ENCODE measurements at places on chromosomes 6 and 20.
A peak's percentile ranks its signal among the peaks of the same experiment; 100 is the strongest.

DNA sequence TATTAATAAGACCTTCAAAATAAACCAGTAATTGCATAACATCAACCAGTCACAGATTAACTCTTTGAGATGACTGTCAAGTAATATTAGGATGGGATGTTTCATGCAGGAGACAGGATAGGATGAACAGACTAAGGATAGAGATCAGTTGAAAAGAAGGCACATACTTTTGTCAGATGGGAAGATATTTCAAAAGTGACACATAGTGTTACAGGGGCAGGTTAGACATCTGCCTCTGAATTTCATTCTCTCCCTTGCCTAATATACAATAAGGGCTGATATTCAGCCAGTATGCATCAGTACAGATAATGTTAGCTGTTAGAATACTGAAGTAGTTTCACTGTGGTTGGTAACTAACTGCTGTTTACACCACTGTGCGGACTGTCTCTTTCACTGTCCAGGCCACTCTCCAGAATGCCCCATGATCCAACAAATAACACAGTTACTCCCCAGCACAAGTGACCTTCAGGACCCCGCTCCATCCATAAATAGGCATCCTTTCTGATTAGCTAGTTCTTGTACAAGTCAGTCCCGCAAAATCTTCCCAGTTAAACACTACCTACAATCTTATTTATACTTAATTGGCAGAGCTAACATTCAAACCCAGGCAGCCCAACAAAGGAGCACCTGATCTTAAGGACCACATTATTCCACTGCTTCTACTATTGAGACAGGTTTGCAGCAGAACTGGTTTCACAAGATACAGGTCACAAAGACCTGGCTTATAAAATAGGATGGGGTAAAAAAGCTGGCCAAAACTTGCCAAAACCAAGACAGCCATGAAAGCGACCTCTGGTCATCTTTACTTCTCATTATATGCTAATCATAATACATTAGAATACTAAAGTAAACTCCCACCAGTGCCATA, 21.9 kb upstream of the PLN start:
- DNase-seq = no peak

- peak; percentile 77 for DNase-seq
Observed at GRCh38 chr6:34055223-34055933, 90.5 kb downstream of the GRM4 start.

DNA sequence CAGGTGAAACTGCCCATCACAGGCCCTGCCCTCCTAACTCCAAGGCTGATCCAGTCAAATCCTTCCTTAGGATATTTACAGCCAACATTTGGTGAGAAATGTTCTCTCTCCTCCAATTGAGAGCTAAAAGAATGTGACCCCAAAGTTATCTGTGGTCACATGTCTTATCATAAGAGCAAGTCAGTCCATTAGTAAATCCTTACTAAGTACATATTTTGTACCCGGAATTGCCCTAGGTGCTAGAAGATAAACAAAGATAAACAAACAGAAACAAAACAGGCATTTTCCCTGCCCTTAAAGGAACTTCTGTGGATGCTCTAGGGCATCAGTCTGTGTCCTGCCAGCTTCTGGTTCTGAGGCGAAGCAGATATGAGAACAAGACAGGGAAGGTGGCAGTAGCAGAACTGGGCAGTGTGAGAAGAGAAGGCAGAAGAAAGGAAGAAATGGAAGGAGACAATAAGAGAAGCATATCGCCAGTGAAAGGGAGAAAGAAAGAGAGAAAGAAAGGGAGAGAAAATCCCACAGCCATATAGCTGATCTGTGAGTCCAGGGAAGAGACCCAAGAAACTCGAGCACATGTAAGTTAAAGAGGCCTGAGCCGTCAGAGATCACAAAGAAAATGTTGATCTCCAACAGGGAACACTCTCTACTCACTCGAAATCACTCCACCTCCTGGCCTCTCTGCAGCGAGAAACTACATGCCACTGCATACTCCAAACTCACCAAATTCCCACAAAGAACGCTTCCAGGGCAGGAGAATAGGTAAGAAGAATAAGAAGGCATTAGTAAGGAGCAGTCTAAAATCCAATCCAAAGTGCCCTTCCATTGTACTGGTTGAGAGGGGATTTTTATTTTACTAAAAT, 41.7 kb downstream of the CDK5RAP1 start:
- DNase-seq = no peak

- DNase-seq = no peak
Observed at GRCh38 chr6:39861663-39862062, 69.5 kb downstream of the DAAM2 start.

DNA sequence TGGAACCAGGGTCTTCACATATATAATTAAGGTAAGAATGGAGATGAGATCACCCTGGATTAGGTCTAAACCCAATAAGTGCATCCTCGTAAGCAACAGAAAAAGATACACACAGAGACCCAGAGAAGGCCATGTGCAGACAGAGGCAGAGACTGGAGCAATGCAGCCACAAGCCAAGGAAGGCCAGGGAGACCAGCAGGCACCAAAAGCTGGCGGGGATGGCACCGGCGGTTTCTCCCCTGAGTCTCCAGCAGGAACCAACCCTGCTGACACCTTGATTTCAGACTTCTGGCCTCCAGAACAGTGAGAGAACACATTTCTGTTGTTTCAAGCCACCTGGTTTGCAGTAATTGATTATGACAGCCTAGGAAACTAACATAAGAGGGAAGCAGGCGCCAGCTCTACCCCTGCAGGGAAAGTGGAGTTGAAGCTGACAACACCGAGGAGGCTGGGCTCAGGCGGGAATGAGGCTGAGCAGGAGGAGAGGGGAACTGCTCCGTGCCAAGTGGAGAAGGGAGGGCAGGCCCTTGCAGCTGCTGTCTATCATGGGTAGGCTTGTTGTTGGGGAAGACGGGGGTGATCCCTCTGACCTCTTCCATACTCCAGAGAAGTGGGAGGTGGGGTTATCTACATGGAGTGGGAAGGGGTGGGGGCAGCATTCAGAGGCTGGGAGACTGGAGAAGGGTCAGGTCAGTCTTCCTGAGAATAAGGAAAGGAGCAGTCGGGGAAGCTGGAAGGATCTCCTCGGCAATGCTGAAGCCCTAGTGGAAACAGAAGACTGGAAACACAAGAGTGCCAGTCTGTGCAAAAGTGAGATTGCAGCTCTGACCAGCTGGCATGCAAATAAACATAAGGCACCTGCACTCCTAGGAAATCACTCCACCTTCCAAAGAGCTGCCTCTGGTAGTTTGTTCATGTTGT, 72.7 kb downstream of the NFATC2 start:
- no peak for DNase-seq

DNA sequence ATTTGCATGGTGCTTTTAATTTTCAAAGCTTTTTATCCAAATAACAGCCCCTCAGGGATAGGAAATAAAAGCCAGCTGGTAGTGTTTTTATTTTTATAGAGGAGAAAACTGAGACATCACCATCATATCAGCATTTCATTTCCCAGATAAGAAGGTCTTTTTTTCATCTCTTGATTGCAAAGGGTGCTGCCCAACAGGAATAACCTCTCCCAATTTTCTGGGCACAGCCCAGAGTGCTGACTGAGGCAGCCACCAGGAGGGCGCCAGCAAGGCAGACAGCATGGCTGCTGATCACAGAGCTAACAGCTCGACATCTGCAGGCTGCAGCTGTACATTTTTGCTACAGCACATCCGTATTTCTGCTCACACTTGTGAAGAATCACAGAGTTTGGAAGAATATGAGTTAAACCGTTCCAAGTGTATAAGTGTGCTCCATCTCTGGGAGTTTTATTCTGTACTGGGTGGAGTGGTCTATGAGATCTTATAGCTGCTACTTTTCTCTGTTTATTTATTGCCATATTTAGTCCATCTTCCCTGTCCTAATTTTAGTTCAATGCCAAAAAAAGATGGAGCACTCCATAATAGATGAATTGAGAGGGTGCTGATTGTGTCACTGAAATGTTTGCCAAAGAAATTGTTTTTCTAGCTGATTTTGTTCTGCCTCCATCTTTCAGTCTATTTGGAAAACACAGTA, 85.5 kb upstream of the C20orf144 start:
- no peak for DNase-seq

DNA sequence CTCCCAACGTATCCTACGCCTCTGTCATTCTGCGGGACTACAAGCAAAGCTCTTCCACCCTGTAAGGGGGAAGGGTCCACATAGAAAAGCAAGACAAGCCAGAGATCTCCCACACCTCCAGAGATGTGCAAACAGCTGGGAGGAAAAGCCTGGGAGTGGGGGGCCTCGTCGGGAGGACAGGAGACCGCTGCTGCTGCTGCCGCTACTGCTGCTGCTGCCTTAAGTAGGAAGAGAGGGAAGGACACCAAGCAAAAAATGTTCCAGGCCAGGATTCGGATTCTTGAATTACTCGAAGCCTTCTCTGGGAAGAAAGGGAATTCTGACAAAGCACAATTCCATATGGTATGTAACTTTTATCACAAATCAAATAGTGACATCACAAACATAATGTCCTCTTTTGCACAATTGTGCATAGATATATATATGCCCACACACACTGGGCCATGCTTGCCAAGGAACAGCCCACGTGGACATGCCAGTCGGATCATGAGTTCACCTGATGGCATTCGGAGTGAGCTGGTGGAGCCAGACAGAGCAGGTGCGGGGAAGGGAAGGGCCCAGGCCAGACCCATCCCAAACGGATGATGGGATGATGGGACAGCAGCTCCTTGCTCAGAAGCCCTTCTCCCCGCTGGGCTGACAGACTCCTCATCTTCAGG, 108.8 kb upstream of the RAB32 start:
- no peak for DNase-seq

- DNase-seq = no peak
Observed at GRCh38 chr6:1070085-1070521, 241.8 kb upstream of the FOXQ1 start.

GRCh38 chr20:21101453-21101931, 4.7 kb downstream of the LINC00237 start:
- no peak for DNase-seq

DNA sequence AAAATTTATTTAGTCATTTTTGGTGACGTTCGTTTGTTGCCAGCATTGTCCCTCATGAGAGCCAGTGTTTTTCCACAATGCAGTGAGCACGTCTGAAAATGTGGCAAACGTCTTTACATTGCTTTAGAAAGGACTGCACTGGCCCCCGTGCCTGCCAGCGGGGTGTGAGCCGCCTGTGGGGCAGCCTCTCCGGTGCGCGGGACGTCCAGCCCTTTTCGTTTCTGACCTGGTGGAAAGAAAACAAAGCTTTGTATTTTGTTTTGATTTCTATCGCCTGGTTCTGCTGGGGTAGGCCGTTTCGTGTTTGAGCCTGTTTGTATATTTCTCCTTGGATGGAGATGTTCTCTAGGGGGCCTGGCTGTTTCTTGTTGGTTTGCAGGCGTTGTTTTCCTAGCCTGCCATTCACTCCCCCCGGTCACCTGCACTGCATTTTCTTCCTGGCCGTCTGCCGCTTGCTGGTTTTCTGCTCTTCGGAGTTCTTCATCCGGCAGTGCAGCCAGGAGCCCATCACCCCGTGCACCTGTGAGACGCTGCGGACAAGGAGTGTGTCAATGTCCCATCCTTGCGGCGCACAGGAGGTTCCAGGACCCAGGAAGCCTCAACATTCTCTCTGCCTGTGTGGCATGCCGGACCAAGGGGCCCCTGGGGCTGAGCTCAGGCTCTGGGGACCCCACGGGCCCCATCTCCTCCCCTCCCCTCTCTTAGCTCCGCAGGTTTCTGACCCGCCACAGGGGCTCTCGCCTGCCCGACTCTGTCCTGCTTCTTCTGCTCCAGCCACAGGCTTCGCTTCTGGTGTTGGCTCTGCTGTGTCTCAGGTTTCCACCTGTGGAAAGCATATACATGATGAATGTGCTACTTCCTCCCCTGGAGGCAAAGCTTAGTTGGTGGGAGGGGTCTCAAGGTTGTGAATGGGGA, 100.5 kb downstream of the CDH4 start:
- no peak for DNase-seq
